ENCODE measurements at places on chromosomes 16 and 17.
A peak's percentile ranks its signal among the peaks of the same experiment; 100 is the strongest.

DNA sequence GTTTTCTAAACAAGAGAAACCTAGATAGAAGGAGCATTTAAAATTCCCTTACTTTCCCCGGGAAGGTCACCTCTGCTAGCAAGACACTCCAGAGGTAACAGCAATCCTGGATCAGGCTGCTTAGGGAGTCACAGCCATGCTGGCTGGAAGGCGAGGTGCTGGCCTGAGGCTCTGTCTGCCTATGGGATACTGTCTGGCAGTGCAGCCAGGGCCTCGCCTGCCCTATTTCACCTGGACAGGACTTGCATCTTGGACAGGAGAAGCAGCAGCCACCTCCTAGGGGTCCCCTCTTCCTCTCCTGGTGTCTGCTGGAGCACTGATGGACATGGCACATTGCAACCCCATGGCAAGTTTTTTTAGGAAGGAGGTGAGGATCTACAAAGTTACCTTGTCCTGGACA, 15.1 kb downstream of the FA2H start:
- H3K36me3 ChIP-seq = no peaks in the 10 kb centered on the region
- no peak overlapping the region for H3K4me3 ChIP-seq
- DNase-seq = no peak
- no peaks in the 10 kb centered on the region for H3K4me1 ChIP-seq
- no peak overlapping the region for H3K27ac ChIP-seq
- no peaks in the 10 kb centered on the region for H3K27me3 ChIP-seq

DNA sequence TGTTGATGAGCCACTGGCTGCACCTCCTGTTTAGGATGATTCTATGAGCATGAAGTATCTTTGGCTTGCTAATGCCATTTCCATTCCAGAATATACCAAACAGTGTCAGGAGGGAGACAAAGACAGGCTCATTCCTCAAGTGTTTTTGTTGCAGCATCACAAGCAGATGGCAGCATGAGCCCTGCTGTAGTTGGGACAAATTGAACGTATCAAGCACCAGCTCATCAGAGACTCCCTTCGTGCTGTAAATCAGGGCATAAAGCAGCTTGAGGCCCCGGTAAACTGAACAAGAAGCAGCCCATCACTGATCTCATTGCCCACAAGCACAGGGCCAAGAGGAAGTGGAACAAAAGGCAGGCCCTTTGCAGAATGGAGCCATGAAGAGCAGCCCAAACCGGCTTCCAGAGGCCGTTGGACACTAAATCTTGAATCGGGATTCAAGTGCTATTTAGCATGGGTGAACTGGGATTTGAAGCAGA, 45.9 kb upstream of the HS3ST3A1 start:
- H3K4me3 ChIP-seq = no peak overlapping the region
- H3K27ac ChIP-seq = no peak overlapping the region
- no peaks in the 10 kb centered on the region for H3K4me1 ChIP-seq
- no peak for DNase-seq

DNA sequence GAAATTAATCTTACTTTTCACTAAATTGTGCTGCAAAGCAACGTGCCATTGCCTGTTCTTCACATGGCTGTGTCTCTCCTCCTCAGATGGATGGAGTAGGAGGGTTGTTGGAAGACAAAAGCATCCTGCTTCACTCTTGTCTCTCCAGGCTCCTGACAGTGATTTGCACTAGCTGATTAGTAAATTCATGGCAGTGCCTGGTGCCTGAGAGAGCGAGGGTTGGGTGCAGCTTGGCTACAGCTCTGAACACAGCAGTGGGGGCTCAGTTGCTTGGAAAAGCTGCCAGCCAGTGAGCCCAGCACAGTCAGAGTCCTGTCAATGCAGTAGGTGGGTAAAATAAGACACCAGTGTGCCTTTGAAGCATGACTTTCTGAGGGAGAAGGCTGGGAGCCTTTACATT, 37.4 kb downstream of the CDH13 start:
- H3K4me1 ChIP-seq = no peaks in the 10 kb centered on the region
- no peak overlapping the region for H3K4me3 ChIP-seq
- H3K36me3 ChIP-seq = no peaks in the 10 kb centered on the region
- H3K27ac ChIP-seq = no peak overlapping the region
- DNase-seq = no peak
- H3K27me3 ChIP-seq = peaks cover 4% of the 10 kb centered on the region

GRCh38 chr17:42584880-42585279, 7.4 kb upstream of the PSMC3IP start:
- H3K4me1 ChIP-seq = peaks cover 17% of the 10 kb centered on the region
- H3K36me3 ChIP-seq = peaks cover 100% of the 10 kb centered on the region
- peak overlapping the region; percentile 47 for H3K27ac ChIP-seq
- no peaks in the 10 kb centered on the region for H3K27me3 ChIP-seq

GRCh38 chr17:81431545-81432482, 36.6 kb downstream of the BAHCC1 start:
- peaks cover 47% of the 10 kb centered on the region for H3K4me1 ChIP-seq
- peaks cover 4% of the 10 kb centered on the region for H3K27me3 ChIP-seq
- H3K36me3 ChIP-seq = no peaks in the 10 kb centered on the region
- H3K27ac ChIP-seq = no peak overlapping the region

DNA sequence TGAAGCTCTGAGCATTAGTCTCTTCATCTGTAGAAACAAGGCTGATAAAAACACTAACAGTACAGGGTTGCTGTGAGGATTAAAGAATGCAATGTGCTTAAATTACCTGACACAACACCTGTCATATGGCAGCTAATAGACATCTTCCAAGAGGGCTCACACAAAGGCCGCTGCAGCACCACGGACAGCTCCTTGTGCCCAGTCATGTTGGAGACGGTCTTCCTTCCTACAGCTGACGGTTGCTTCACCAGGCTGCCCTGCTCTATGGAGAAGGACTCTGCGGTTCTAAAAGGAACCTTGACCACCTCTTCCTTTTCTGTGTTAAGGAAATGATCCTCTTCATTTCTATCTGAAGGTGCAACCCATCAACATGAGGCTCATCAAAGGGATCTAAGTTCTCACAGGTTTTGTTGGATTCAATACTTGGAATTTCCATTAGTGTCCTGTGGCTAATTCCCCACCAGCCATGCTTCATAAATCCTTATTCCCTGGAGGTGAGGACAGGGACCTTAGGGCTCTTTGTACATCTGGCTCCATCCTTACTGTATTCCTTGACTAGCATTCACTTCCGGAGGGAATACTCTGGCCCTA, 138.9 kb upstream of the CES5A start:
- no peaks in the 10 kb centered on the region for H3K36me3 ChIP-seq
- no peak overlapping the region for H3K4me3 ChIP-seq
- no peaks in the 10 kb centered on the region for H3K27me3 ChIP-seq

DNA sequence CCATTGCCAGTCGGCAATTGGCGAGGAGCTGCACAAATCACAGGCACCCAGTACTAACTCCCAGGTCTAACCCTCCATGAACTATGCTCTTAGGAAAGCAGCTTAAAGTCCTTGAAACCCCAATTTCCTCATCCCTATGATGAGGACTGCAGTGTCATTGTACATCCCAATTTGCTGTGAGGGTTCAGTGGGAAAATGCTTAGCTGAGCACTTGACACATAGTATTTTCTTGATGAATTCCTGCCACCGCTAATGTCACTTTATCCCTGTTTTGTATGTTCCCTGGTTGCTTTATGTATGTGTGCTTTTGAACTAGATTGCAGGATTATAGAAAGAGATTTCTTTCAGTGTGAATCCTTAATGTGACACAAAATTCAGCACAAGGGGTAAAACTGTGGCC, 161.5 kb upstream of the RBFOX1 start:
- no peaks in the 10 kb centered on the region for H3K36me3 ChIP-seq
- DNase-seq = no peak
- no peak overlapping the region for H3K27ac ChIP-seq
- H3K27me3 ChIP-seq = no peaks in the 10 kb centered on the region
- no peaks in the 10 kb centered on the region for H3K4me1 ChIP-seq

DNA sequence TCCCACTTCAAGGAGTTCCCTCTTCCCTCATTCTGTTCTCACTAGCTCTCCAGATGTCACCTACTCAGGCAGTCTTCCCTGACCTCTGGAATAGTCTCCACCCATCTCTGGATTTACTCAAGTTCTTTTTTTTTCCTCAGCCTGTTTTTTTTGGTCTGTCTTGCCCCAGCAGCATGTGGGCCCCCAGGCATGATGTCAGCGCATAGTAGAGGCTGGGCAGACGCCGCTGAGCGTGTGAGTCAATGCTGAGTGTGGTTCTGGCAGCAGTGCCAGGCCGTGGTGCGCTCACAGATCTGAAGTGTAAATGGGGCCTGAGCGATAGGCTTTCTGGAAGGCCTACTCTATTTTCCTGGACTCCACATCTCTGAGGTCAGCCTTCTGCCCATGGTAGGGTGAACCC, 2.7 kb upstream of the KCNJ18 start:
- H3K4me1 ChIP-seq = no peaks in the 10 kb centered on the region
- H3K27me3 ChIP-seq = no peaks in the 10 kb centered on the region
- no peak overlapping the region for H3K4me3 ChIP-seq
- no peak overlapping the region for H3K27ac ChIP-seq
- no peak for DNase-seq

DNA sequence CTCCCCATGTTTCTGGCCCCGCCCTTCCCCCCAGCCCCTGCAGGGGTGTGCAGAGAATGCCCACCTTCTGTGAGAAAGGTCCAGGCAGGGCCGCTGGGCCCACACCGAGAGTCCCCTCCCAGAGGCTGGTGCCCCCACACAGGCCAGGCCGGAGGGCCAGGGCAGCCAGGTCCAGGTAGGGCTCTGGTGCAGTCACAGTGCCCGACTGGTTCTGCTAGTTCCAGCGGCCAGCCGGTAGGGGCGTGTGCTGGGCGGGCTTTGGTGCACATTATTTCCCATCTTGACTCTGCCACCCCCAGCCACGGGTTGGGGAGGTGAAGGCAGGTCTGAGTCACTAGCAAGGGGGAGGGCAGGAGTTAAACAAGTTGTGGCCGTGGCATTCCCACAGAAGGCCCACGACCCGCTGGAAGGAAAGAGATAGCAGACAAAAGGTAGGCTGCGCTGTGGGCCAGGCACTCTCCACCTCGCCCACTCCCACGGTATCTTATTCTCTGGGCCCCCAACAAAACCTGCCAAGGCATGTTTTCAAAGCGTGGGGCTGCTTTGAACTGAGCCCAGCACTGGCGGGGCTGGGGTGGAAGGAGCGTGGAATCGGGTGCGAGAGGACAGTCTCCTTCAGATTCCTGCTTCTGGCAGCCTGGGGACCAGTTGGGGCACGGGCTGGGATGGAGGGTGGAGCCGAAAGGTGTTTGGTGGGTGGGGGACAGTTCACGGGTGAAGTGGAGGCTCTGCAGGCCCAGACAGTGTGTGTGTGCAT, 1.9 kb downstream of the EPN3 start:
- H3K27ac ChIP-seq = no peak overlapping the region
- H3K27me3 ChIP-seq = peaks cover 25% of the 10 kb centered on the region
- H3K4me3 ChIP-seq = no peak overlapping the region
- DNase-seq = no peak

DNA sequence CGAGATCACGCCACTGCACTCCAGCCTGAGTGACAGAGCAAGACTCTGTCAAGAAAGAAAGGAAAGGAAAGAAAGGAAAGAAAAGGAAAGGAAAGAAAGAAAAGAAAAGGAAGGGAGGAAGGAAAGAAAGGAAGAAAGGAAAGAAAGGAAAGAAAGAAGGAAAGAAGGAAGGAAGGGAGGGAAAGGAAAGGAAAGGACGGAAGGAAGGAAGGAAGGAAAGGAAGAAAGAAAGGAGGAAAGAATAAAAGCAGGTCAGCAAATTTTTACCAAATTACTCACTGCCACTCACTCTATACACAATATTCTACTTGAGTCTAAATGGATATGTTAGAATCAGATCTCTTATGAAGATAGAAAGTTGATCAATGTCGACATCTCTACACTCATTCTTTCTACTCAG, 49.8 kb downstream of the RND2 start:
- no peak for DNase-seq
- no peaks in the 10 kb centered on the region for H3K36me3 ChIP-seq
- no peak overlapping the region for H3K4me3 ChIP-seq
- no peaks in the 10 kb centered on the region for H3K4me1 ChIP-seq

DNA sequence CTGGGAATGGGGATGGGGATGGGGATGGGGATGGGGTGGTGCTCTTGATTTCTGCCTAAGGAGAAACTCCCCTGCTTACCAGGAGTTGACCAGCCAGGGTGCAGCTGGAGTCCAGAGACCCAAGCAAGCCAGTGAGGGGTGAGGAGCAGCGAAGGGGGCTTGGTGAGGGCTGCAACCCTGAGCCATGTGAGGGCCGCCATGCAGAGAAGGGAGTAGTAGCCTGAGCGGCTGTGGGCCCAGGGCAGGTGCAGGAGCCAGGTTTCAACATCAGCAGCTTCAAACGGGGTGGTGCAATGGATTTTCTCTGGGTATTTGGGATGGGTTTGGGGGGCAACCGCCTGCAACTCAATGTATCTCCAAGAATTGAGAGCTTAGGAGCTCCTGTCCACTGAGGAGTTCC, 35.2 kb downstream of the COX4I1 start:
- no peaks in the 10 kb centered on the region for H3K4me1 ChIP-seq
- H3K27ac ChIP-seq = no peak overlapping the region
- no peaks in the 10 kb centered on the region for H3K36me3 ChIP-seq

- no peak overlapping the region for H3K27ac ChIP-seq
- H3K4me3 ChIP-seq = no peak overlapping the region
- peaks cover 9% of the 10 kb centered on the region for H3K4me1 ChIP-seq
Observed at GRCh38 chr17:40509626-40510327, 8.4 kb upstream of the TNS4 start.

GRCh38 chr16:22109258-22109898, 17.0 kb downstream of the VWA3A start:
- H3K36me3 ChIP-seq = no peaks in the 10 kb centered on the region
- no peaks in the 10 kb centered on the region for H3K27me3 ChIP-seq
- DNase-seq = no peak
- no peak overlapping the region for H3K27ac ChIP-seq
- no peaks in the 10 kb centered on the region for H3K4me1 ChIP-seq
- no peak overlapping the region for H3K4me3 ChIP-seq

DNA sequence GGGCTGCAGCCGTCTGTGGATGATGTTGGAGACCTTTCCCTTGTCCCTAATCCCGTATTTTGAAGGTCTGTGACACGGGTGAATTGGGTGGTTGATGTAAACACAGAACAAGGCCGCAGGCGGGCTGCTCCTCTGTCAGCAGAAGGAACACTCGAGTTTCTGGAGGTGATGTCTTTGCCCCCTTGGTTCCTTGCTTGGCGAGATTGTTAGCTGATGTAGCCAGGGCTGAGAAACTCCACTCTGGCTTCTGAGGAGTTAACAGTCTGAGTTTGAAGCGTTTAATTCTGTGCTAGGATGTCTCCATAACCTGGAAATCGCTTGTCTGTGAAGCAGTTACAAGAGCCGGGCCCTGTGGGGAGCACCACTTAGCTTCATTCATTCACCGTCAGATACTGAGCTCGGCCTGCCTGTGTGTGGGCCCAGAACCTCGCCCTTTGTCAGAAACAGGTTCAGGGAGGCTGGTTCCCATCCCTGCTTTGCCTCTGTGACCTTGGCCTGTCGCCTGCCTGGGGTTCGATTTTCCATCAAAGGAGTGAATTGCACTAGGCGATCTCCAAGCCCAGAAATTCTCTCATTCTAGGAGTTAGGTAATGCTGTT, 1.3 kb downstream of the MAPK8IP3 start:
- peaks cover 3% of the 10 kb centered on the region for H3K36me3 ChIP-seq
- H3K4me3 ChIP-seq = peak overlapping the region; percentile 98
- no peak for DNase-seq
- no peaks in the 10 kb centered on the region for H3K27me3 ChIP-seq
- H3K27ac ChIP-seq = peak overlapping the region; percentile 94

GRCh38 chr16:30996324-30996984, 11.4 kb downstream of the HSD3B7 start:
- H3K4me1 ChIP-seq = peaks cover 15% of the 10 kb centered on the region
- H3K27ac ChIP-seq = peak overlapping the region; percentile 6
- peak overlapping the region; percentile 55 for H3K4me3 ChIP-seq
- H3K27me3 ChIP-seq = no peaks in the 10 kb centered on the region

GRCh38 chr16:88455610-88456355, 2.7 kb downstream of the ZFPM1 start:
- H3K4me3 ChIP-seq = peak overlapping the region; percentile 63
- no peaks in the 10 kb centered on the region for H3K27me3 ChIP-seq
- no peaks in the 10 kb centered on the region for H3K36me3 ChIP-seq
- peaks cover 23% of the 10 kb centered on the region for H3K4me1 ChIP-seq

GRCh38 chr16:65278874-65279273, 157.0 kb upstream of the CDH11 start:
- DNase-seq = no peak
- no peaks in the 10 kb centered on the region for H3K36me3 ChIP-seq
- no peak overlapping the region for H3K27ac ChIP-seq
